ENCODE measurements at places on chromosomes 1 and 21.

GRCh38 chr1:21716169-21716568 lies 47.0 kb upstream of the RAP1GAP start:
- no peak for DNase-seq

GRCh38 chr1:57164584-57164983 lies 198.8 kb upstream of the C8B start:
- DNase-seq: no peak

DNA sequence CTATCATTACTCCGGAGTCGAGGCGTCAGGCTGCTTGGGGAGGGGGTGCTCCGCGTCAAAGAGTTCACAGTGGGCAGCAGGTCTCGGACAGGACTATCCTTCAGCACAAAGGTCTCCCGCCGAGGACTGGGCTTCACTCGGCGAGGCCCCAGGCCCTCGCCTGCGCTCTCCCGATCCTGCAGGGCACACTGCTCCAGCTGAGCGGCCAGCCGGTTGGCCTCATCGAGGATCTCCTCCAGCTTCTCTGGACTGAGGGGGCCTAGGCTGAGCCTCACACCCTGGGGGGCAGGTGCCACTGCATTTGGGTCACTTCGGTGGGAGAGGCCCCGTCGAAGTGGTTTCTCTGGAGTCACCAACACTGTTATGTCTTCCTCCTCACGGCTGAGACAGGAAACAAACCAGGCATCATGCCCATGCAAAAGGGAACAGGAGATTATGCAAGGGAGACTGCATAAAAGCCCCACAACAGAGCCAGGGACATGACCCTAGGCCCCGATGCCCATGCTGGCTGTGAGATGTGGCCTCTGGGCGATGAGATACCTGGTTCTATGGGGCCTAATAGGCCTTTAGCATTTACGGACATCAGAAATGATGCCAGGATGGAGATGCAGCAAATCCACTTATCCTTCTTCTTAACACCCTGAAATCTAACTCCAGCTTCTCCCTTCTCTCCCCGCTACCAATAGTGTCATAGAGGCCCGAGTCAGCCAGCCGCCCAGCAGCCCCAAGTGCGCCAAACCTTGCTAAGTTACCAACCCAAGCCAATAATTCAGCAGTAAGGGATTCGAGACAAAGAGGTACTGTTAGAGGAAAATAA lies 1.1 kb downstream of the PSRC1 start:
- no peak for DNase-seq

DNA sequence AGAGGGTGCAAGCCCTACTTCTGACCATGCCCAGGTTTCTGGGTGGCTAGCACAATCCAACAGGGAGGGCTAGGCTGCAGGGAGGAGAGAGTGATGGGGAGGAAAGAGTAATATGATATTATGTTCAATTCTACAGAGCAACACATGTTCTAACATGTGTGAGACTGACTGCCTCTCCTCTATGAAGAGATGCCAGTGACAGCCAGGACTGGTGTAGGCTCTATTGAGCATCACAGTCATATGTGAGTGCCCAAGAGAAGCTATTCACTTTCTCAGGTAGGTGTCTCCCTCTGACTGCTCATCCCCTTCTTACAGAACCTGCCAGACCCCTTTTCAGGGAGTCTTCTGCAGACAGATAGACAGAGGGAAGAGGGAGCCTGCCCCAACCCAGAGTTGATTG lies 446.1 kb downstream of the SIPA1L2 start:
- no peak for DNase-seq

- DNase-seq: no peak
Observed at GRCh38 chr1:28249013-28249865, 10.1 kb upstream of the SESN2 start.

- DNase-seq: peak; percentile 80
Observed at GRCh38 chr1:33181921-33182341, at the start of gene TRIM62. TRIM62 (minus strand) TSS chr1:33182043; CDS start chr1:33181432, 611 bp downstream.

DNA sequence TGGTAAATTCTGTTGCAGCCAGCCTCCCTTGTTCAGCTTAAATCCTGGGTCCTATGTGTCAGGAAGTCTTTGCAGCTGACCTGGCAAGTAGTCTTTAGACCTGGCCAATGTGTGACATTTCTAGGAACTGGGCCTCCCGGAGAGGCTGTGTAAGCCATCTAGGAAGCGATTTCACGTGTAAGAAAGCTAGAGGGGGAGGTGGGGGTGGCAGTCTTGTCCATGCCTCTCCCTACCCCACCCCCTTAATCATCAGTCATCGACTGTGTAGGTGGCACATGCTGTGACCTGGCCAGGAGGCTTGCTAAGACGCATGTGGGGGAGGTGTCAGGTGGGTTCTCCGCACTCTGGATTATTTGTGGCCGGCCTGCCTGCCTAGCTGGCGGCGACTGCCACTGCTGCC lies 8.4 kb downstream of the C1orf226 start:
- no peak for DNase-seq

DNA sequence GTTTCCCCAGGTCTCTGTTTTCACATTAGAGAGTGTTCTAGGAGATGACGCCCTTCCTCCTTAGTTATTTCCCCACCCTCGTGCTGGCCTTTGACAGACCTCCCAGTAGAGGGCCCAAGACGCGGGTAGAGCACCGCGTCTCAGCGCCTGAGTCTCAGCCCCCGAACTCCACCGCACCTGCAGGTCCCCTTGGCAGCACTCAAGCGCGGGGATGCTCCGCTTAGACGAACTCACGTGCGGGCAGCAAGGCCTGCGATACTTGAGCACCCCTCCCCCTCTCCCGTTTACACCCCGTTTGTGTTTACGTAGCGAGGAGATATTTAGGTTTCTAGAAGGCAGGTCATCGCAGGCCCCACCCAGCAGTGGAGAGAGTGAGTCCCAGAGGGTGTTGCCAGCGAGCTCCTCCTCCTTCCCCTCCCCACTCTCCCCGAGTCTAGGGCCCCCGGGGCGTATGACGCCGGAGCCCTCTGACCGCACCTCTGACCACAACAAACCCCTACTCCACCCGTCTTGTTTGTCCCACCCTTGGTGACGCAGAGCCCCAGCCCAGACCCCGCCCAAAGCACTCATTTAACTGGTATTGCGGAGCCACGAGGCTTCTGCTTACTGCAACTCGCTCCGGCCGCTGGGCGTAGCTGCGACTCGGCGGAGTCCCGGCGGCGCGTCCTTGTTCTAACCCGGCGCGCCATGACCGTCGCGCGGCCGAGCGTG lies at the start of gene CD55:
Gene CD55, plus strand, starts transcription at position 600 of the 711 bp plus-strand sequence. Its CDS starts 88 bp downstream, at position 688.
- peak; percentile 94 for DNase-seq

DNA sequence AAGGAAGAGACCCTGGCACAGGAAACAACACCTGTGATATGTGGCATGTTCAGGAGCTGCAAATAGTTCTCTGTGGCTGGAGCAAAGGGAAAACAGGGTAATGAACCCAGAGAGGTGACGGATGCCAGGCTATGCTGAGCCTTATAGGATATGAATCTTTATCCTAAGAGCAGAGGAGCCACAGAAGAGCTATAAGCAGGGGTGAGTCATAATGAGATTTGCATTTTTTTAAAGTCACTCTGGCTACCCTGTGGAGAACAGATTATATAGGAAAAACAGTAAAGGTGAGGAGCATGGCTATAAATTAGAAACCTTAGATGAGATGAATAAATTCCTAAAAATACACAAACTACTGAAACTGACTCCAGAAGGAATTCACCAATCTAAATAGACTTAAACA lies 12.8 kb upstream of the MPL start:
- no peak for DNase-seq

- no peak for DNase-seq
Observed at GRCh38 chr1:109283748-109284600, 1.0 kb upstream of the PSRC1 start.

DNA sequence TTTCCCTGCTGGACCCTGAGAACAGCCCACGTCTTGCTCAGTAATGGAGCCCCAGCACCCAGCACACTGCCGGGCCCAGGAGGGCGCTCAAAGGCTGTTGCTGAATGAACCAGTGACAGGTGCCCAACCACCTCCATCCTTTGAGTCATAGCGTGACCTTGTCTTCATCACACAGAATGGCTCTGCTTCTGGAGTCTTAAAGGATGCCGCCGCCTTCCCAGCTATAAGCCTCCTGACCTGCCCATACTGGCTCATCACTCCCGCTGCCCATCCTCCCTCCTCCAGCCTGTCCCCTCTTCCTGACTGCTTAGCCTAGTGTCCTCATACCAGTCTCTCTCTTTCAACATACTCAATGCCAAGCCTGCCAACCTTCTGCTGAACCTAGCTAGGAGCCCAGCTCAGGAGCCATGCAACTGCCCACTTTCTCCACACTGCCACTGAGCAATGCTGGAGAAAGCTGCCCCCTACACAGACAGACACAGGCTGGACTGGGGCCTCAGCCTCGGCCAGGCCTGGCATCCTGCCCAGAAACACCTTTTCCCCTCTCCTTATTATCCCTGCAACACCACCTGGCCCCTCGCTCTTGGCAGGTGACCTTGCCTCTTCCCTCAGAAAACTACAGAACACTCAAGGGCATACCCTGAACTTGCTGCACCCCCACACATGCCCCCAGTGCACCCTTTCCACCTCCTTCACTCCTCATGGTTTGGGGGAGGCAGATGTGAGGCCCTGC lies 14.1 kb downstream of the TTC39A start:
- no peak for DNase-seq

GRCh38 chr1:21129407-21129806 lies 47.3 kb downstream of the EIF4G3 start:
- no peak for DNase-seq

DNA sequence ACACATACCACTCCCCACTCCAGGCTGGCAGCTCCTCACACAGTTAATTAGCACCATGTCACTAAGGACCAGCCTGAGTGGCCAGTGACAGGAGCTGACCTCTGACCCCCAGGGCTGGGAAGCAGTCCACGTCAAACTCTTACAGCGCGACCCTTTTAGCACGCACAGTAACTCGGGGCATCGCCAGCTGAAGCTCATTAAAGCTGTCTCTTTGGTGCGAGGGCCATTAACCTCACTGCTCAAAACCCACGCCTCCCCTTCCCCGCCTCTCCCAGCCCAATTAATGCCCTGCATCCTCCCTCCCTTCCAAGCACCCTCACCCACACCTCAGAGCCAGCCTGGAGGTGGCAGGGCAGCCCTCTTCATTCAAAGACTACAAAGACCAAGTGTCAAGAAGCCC lies 31.7 kb downstream of the DMAP1 start:
- no peak for DNase-seq

DNA sequence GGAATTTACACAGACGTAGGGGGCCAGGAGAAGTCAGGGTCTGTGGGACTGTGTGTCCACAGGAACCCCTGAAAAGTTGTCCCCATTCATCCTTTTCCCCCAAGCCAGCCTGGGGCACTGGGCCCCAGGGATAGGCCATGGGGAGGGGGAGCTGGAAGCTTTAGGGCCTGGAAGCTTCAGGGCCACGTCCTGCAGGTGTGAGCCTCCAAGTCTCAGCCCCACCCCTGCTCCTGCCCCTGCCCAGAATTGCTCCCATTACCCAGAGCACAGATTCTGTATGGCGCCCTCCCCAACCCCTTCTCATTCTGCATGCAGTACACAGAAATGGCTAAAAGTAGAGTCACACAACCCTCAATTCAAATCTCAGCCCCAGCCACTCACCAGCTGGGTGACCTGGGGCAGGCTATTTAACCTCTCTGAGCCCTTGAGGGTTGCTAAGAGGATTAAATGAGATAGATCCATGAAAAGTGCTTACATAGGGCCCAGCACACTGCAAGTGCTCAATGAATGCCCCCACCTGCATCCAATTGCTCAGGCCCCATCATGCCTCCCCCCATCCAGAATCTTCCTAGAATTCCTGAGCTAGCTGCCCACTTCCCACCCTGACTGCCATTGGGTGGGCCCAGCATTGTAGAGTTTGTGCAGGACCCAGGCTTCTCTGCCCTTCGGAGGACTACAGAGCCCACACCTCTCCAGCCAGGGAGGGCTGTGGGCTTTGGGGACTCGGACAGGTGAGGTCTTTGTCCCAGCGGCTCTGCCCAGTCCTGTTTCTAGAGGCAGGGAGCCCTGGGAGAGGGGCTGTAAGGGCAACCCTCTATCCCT lies 6.5 kb downstream of the RAP1GAP start:
- peak; percentile 9 for DNase-seq

DNA sequence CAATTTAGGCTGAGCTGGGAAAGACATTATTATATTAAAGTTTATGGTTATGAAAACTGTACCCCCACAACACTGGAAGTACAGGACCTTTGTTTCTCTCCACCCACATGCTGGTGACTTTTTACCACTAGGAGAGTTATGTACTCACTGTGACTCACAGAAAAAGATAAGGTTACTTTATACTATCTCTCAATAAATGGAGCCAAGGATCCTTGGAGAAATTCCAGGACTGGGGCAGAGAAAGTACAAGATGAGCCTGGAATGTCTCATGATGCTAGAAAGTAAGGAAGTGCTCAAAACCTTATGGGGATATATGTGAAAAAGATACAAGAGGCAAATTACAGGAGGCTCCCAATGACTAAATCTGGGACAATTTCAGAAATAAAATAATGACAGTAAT lies 63.9 kb upstream of the C1orf105 start:
- no peak for DNase-seq

DNA sequence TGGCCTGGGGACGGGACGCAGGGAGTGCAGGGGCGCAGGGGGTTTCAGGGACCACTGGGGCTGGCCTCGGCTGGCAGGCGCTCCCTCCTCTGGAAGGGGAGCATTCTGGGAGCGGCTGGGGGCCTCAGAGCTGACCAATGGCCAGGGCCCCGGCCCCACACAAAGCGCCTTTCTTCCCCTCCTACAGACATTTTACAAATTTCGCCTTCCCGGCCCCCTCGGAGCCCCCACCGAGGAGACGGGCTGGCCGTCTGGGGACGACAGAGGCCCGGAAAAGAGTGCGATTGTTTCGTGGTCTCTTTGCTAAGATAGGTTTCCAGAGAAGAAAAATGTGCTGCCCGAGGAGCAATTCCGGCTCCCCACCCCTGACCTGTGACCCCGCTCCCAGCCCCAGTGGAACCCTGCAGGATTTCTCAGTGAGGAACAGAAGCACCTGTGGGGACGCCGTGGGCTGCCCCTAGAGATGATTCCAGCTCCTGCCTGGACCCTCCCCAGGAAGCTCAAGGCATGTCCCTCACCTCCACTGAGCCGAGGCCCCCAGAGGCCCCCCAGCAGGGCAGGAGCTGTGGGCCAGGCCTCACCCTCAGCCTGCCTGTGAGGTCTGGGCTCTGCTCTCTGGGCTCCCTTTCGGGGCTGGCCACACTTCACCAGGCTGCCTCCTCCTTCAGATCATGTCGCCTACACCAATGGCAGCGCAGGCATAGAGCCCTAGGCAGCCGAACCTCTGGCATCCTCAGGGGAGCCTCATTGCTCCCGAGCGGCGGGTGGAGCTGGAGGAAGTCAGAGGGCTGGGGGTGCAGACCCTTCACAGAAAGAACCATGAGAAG lies 15.0 kb upstream of the PLEKHG5 start:
- no peak for DNase-seq

GRCh38 chr1:19029191-19030085 lies 73.0 kb upstream of the IFFO2 start:
- DNase-seq: no peak

- DNase-seq: no peak
Observed at GRCh38 chr1:68917456-68917855, 420.6 kb upstream of the DEPDC1 start.

GRCh38 chr1:115757326-115757725 lies 11.2 kb downstream of the CASQ2 start:
- DNase-seq: no peak

GRCh38 chr1:68120136-68120791 lies 69.8 kb upstream of the DIRAS3 start:
- DNase-seq: no peak

GRCh38 chr1:156284757-156285156 lies 632 bp downstream of the TMEM79 start:
- no peak for DNase-seq

- no peak for DNase-seq
Observed at GRCh38 chr21:38983560-38983959, 177.8 kb downstream of the ETS2 start.
